ENCODE measurements at places on chromosomes 7 and 10.

DNA sequence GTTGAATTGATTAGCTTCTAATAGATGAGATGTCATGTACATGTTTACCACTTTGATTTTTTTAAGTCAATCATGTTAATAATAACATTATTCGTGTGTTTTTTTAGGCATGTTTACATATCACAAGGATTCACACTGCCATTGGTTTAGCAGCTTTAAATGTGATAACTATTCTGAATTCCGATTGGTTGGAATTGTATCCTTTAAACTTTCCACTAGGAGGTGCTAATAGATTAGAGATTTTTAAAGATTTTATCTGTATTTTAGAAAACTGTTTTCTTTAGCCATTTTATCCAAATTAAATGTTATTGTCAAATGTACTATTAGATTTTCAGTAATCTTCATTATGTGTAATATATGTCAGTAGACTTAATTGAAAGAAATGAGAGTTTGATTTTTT is 83.2 kb downstream of the HECTD2 start:
- DNase-seq: no peak

- DNase-seq: no peak
Measured at GRCh38 chr7:142329062-142329790, 71.4 kb upstream of the PRSS58 start.

GRCh38 chr10:53284615-53285182 is 512.1 kb upstream of the MBL2 start:
- no peak for DNase-seq

DNA sequence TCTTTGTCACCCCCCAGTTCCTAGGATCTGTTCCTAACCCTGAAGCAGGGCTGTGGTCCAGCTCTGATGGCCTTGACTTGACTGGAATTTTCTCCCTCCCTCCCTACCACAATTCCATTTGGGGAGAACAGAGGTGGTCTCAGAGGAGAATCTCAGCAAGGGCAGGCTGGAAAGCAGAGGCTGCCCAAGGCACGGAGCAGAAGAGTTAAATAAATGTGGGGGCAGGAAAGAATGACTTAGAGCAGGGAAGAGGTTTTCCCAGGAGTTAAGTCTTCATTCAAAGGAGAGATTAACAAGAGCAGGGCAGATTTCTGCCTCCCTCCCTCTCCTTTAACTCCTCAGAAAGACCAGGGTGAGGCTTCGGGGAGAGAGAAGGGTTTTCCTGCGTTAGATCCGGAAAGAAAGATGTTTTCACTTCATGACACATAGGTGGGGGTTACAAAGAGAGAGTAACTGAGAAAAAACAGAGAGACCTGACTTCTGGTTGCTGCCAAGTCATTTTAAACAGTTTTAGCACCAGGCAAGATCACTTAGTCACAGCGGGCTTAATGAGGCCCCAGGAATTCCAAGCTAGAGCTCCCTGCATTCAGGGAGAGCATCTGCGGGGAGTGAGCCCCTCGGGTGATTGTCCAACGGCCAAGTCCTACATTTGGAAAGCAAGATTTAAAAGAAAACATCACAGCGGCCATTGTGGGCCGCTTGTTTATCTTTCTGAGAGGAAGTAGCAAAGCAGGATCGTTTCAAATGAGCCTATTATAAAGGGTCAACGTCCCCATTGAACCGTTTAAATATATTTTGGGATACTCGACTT is 78.7 kb downstream of the ARHGAP22 start:
- DNase-seq: no peak

- DNase-seq: no peak
Measured at GRCh38 chr10:52895059-52895458, 122.5 kb upstream of the MBL2 start.

DNA sequence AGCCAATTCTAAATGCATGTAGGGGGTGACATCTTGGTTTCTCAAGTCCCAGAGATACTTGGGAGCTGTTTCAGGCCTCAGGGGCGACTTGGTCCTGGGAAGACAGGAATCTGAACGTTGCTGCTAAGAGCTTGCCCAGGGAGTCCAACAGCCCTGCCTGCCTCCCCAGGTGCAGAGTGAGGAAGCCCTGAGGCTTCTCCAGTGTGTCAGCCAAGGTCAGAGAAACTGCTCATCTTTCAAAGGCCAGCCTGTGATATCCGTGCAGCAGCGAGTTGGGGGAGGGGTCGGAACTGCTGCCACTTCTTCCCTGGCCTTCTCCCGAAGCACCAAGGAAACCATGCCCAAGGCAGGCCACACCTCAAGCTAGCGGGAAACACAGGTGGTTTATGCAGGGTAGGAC is 9.7 kb downstream of the GDF2 start:
- DNase-seq: no peak

DNA sequence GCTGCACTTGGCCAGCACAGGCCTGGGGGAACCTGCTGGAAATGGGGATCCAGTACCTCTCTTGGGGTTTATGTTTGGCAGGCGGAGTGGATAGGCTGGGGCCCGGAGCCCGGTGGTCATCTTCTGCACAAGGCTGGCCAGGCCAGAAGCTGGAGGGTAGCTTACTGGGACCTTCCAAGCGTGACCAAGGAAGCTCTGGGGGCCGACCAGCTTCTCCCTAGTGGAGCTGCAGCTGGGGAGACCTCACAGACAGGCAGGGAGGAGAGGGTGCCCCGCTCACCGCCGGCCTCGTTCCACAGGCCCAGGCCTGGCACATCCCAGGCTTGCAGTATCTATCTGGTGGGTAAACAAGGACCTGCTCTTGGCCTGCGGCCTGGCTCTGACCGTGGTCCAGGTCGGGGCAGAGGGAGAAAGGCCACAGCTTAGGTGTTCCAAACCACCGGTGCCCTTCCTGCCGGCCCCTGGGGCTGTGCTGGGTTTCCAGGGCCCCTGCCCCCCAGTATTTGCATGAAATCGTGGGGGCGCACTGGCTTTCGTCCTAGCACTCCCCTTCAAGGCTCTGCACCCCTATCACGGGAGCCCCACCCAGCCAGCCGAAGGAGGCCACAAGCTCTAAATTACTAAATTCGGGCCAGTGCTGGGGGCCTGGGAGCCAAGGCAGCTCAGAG is 1.5 kb upstream of the ELFN1 start:
- DNase-seq: no peak

DNA sequence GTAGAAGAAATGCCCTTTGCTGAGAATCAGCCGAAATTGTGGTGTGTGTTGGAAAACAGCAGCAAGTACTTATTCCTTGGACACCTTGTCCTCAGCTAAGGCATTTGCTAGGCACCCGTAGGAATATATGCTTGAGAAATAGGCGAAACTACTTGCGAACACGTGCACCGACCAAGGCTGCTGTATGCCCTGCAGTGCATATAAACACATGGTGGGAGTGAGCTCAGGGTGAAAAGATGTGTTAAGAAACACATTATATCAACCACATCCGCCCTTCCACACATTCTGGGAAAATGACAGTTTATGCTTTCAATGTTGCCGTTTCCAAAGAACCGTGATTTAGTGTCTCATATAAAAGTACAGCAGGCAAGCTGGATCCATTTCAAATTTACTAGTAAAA is 199.2 kb downstream of the JCAD start:
- no peak for DNase-seq

DNA sequence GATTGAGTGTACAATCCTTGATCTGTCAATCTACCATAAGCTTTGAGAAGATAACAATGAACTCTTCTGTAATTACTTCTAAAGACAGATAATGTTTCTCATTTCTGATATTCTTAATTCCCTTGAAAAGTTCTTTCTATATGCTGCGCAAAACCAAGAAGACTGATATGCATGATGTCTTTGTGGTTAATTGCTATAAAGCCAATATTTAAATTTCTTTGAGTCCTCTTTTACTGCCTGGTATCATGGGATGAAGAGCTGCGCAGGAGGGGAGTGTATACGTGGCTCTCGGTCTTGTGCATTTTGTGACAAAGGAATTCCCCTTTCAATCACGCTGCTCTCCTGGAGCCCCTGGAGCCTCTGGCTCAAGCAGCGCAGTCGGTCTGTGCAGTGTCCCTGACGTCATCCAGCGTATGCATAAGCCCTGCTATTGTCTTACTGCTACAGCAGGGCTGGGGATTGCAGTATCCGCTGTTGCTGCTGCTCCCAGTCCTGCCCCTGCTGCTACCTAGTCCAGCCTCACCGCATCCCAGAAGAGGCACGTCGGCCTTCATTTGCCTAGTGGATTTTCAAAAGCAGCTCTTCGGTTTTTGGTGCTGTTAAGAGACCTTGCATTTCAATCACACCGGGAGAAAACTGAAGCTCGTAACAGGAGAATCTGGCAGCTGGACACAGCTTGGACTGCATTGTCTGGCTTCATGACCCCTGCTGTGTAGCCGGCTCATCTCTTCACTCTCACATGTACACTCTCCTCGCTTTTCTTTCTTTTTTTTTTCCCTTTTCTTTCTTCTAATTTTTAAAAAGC is 66.7 kb downstream of the ST7 start:
- no peak for DNase-seq

DNA sequence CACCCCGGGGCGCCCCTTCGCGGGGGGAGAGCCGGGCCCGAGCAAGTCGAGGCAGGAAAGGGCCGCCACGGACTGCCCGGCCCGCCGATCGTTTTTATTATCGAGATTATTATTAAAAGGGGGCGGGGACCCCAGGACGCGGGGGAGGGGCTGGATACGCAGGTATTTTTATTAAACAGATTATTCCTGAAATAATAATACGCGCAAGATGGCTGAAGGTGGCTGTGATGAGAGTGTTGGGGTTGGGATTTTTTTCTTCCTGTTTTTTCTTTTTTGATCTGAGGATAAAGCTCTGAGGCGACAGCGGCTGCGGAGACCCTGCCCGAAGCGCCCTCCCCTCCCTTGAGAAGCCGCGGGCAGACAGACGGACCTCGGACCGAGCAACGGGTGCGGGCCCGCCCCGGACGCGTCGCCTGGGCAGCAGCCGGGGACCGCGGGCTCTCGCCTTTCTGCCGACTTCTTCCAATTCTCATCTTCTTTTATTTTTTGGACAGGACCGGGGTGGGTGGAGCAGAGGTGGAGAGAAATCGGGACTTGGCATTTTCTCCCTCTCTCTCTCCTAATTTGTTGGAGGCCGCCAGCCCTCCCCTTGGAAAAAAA is 1.4 kb upstream of the TRIM8 start:
- DNase-seq: no peak

GRCh38 chr10:68938117-68938516 is 17.9 kb upstream of the DDX21 start:
- DNase-seq: no peak

DNA sequence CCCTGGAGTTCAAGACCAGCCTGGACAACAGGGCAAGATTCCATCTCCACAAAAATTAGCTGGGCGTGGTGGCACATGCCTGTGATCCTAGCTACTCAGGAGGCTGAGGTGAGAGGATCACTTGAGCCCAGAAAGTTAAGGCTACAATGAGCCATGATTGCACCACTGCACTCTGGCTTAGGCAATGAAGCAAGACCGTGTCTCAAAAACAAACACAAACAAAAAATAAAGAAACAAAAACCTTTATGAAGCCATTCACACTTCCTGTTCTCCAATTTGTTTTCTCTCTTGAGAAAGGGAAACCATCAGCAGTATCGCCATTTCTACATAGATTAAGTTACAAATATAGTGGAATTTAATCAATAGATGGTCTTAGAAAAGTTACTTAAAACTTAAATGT is 19.8 kb downstream of the YME1L1 start:
- no peak for DNase-seq

DNA sequence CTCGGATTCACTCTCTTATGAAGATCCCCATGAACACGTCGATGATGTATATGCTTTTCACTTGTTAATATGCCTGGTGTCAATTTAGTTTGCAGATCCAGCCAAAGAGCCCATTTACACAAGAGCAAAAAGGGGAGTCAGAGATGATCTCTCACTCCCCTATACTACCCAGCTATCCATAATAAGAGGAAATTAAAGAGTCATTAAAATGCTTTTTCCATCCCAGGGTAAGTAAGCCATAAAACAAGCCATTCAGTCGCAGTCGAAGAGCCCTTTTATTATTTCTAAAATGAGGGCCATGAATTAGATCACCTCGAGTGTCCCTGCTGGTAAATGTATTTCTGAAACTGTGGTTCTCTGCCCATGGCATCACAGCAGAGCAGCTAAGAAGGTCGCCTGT is 41.2 kb downstream of the CHCHD3 start:
- DNase-seq: no peak

DNA sequence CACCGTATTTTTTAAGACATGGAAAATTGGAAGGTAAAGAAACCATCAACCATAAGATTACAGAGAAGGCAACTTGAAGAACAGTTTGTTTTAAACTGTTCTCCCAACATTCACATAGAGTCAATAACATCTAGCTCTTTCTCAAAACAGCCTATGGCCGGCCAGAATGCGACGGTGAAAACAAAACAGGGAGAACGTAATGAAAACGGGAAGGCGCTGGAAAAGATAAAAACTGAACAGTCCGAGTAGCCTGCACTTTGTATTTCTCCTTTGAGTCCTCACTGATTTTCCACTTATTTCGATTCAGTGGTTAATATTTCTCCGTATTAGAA is 637 bp downstream of the MICU1 start:
- DNase-seq: no peak

DNA sequence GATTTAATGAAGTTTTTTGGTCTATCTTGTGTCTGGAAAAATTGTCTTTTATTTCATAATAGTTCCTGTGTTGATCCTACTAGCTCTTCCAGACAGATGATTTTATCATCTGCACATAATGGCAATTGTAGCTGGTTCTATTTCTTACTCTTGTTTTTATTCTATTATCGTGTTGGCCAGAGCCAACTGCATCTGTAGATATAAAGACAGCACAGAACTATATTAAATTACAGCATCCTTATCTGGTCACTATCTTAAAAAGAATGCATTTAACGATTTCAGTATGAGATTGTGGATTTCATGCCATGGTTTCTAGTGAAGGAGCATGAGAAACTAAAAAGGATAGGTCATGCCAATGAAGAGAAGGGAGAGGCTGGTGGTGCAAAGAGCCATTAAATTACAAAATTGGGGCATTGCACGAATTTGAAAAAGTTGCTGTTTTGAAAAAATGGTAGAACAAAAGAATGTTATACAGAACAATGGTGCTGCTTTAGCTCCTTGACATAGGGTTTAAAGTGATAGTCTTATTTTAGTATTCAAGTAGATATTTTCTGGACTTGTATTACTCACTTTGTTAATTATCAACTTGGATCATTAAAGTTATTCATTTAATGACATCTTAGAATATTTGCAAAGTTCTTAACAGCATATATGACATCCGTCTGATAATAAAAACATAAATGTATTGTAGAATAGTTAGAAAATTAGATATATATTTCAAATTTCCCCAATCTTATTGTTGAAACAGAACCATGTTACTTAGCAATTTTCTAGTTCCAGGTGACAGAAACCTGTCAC is 1250.3 kb downstream of the REEP3 start:
- no peak for DNase-seq

- DNase-seq: no peak
Measured at GRCh38 chr7:77536017-77536412, 1.1 kb upstream of the PTPN12 start.

DNA sequence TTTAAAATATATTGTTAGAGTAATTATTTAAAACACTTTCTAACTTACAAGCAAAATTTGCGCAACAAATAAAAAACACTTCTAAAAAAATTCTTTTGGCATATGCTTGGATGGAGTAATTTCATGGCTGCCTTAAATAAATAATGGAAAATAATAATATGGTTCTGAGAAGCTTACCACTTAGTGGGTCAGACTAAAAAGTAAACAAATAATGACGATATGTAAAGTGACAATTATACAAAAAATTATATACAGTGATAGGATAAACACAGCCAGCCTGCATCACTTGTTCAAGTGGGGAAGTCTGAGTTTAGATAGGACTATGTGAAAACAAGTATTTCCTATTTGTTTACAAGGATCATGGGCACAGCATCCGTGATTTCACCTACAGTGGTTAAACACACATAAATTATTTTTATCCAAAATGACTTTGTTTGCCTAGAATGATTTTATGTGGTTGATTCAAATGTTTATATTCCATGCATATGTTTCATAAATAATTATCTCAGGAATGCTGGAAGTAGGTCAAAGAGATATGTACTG is 141.7 kb upstream of the SEMA3D start:
- no peak for DNase-seq

GRCh38 chr10:28730031-28730778 is 52.9 kb downstream of the BAMBI start:
- no peak for DNase-seq
